ENCODE measurements at places on chromosomes 3 and 15. TPM values are rescaled to one million over a fixed set of nuclear protein-coding genes. Genes with fewer than 3 reads are reported as not detected.
A peak's percentile ranks its signal among the peaks of the same experiment; 100 is the strongest.

- H3K36me3 ChIP-seq, result no peaks in the 10 kb centered on the region
- no peaks in the 10 kb centered on the region for H3K4me1 ChIP-seq
- H3K27ac ChIP-seq, result no peak overlapping the region
- no peaks in the 10 kb centered on the region for H3K27me3 ChIP-seq
- H3K4me3 ChIP-seq, result no peak overlapping the region
These were observed 197.2 kb downstream of the KCNAB1 start for GRCh38 chr3:156317462-156318074.

The GPR62 gene
- total RNA-seq, result not detected

The IL5RA gene
- total RNA-seq, result 0.73 TPM

The SMARCC1 gene
- 107 TPM for total RNA-seq

- no peak overlapping the region for H3K27ac ChIP-seq
- H3K27me3 ChIP-seq, result no peaks in the 10 kb centered on the region
- DNase-seq, result no peak
- no peaks in the 10 kb centered on the region for H3K4me1 ChIP-seq
These were observed 169.2 kb downstream of the ROBO1 start for GRCh38 chr3:79598594-79598993.

DNA sequence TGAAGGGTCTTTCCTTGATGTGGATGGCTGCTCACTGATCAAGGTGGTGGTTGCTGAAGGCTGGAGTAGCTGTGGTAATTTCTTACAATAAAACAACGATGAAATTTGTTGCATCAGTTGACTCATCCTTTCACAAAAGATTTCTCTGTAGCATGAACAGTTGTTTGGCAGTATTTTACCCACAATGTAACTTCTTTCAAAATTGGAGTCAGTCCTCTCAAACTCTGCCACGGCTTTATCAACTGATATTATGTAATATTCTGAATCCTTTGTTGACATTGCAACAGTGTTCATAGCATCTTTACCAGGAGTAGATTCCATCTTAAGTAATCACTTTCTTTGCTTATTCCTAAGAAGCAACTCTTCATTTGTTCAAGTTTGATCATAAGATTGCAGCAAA lies 252.6 kb downstream of the UBE2E2 start:
- H3K36me3 ChIP-seq, result no peaks in the 10 kb centered on the region
- no peak overlapping the region for H3K4me3 ChIP-seq
- no peak overlapping the region for H3K27ac ChIP-seq
- H3K27me3 ChIP-seq, result no peaks in the 10 kb centered on the region
- DNase-seq, result no peak

- H3K36me3 ChIP-seq, result no peaks in the 10 kb centered on the region
- no peak overlapping the region for H3K4me3 ChIP-seq
- no peaks in the 10 kb centered on the region for H3K27me3 ChIP-seq
- DNase-seq, result no peak
- H3K4me1 ChIP-seq, result no peaks in the 10 kb centered on the region
These were observed 98.5 kb downstream of the LRRC3B start for GRCh38 chr3:26721047-26721446.

DNA sequence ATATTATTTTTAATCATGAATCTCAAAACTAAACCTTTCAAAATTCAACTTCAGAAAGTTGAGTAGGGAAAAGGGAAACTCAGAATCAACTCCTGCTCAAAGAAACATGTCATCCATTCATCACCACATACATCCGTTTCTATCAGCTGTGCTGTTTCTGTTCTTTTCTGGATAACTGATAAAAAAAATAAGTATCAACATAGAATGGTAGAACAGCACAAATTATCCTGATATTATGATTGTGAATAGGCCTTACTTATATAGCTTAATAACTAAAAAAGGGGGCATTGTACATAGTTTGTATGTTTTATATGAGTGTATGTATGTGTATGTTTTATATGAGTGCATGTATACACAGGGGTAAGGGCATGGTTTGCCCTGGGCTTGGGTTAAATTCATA lies 3.1 kb downstream of the TM4SF1 start:
- DNase-seq, result no peak
- H3K36me3 ChIP-seq, result no peaks in the 10 kb centered on the region
- H3K27ac ChIP-seq, result no peak overlapping the region
- H3K4me1 ChIP-seq, result no peaks in the 10 kb centered on the region
- no peaks in the 10 kb centered on the region for H3K27me3 ChIP-seq

The FES gene
- 2.5 TPM for total RNA-seq

DNA sequence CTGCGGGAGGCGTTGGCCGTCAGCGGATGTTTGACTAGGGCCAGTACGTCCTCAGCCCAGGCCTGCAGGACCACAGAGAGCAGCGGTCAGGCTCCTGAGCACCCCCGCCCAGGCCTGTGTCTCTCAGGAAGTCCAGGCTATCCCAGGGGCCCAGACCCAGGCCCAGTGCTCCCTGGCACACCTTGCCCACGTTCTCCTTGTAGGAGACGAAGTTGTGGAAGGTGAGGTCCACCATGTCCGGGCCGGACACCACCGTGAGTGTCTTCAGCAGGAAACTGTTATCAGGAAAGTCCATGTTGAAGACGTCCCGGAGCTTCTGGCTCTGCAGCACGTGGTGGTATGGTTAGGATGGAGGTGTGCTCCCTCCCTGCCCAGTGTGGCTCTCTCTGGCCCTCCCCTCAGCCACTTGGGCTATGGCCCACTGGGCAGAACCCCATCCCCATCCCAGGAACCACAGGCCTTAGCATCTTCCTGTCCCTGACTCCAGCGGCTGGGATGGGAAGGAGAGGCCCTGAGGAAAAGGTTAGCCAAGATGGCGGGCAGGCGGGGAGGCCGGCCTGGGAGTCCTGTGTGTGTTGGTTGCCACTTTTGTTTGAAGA lies 5.3 kb downstream of the PLCB2 start:
- DNase-seq, result no peak
- no peak overlapping the region for H3K27ac ChIP-seq
- peaks cover 22% of the 10 kb centered on the region for H3K4me1 ChIP-seq
- H3K36me3 ChIP-seq, result peaks cover 13% of the 10 kb centered on the region

GRCh38 chr15:86328658-86329057 lies 249.0 kb downstream of the AGBL1 start:
- no peak overlapping the region for H3K27ac ChIP-seq
- H3K4me3 ChIP-seq, result no peak overlapping the region
- DNase-seq, result no peak

DNA sequence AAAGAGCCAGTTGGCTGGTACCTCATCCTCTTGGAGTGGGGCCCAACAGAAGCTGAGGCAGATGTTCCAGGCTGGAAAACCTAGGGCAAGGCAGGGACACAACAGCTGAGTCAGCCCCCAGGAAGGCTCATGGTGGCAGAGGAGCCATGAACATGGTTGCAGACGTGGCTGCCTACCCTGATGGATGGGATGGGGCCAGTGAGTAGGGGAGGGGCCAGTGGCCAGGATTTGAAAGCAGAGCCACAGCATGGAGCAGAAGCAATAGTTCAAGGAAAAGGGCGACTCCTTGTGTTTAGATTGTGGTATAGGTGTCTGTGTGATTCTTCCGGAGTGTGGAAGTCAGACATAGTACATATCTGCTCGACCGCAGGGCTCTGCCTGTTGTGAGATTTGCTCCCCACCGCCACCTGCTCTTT lies 24.2 kb downstream of the PXYLP1 start:
- H3K4me3 ChIP-seq, result no peak overlapping the region
- no peak overlapping the region for H3K27ac ChIP-seq
- no peak for DNase-seq
- H3K36me3 ChIP-seq, result no peaks in the 10 kb centered on the region

The CFAP100 gene
- total RNA-seq, result not detected

GRCh38 chr3:98793971-98794370 lies 30.8 kb downstream of the ST3GAL6 start:
- DNase-seq, result no peak
- no peak overlapping the region for H3K4me3 ChIP-seq
- H3K4me1 ChIP-seq, result no peaks in the 10 kb centered on the region

The KY gene
- not detected for total RNA-seq

GRCh38 chr3:158950178-158950901 lies 148.5 kb downstream of the MFSD1 start:
- DNase-seq, result no peak
- no peak overlapping the region for H3K4me3 ChIP-seq
- no peaks in the 10 kb centered on the region for H3K4me1 ChIP-seq
- H3K36me3 ChIP-seq, result no peaks in the 10 kb centered on the region

DNA sequence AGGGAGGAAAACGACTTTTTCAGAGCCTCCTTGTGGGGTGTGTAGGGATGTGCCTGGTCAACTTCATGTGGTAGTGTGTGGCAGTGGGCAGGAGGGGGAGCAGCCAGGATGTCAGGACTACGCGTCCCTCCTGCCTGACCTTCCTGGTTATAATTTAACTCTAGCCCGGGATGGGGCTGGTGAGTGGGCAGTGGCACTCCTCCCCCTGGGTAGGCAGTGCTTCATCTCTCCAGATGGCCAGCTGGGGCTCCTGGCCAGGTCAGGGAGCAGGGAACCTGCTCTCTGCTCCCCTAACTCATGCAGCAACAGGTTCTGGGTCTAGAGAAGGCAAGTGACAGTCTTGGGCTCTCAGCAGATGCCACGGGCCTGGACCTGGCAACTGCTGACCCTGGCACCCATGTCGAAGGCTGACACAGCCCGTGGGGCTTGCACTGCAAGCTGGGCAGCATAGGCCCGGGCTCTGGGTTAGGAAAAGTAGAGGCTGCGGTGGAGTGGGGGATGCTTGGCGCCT lies 2.6 kb downstream of the ITIH4 start:
- DNase-seq, result no peak
- H3K27ac ChIP-seq, result no peak overlapping the region

The SERINC4 gene
- total RNA-seq, result 0.26 TPM

- H3K4me3 ChIP-seq, result no peak overlapping the region
- no peaks in the 10 kb centered on the region for H3K36me3 ChIP-seq
- H3K27ac ChIP-seq, result no peak overlapping the region
- no peaks in the 10 kb centered on the region for H3K4me1 ChIP-seq
- DNase-seq, result no peak
- no peaks in the 10 kb centered on the region for H3K27me3 ChIP-seq
These were observed 872.3 kb downstream of the ROBO1 start for GRCh38 chr3:78895528-78895927.

GRCh38 chr3:65500398-65501306 lies 538.1 kb downstream of the MAGI1 start:
- no peaks in the 10 kb centered on the region for H3K27me3 ChIP-seq
- H3K4me3 ChIP-seq, result no peak overlapping the region
- no peaks in the 10 kb centered on the region for H3K36me3 ChIP-seq
- no peaks in the 10 kb centered on the region for H3K4me1 ChIP-seq
- no peak overlapping the region for H3K27ac ChIP-seq

- no peak for DNase-seq
- no peak overlapping the region for H3K4me3 ChIP-seq
- no peaks in the 10 kb centered on the region for H3K4me1 ChIP-seq
- H3K27ac ChIP-seq, result no peak overlapping the region
- H3K27me3 ChIP-seq, result no peaks in the 10 kb centered on the region
These were observed 66.4 kb downstream of the EXOG start for GRCh38 chr3:38562467-38562925.

DNA sequence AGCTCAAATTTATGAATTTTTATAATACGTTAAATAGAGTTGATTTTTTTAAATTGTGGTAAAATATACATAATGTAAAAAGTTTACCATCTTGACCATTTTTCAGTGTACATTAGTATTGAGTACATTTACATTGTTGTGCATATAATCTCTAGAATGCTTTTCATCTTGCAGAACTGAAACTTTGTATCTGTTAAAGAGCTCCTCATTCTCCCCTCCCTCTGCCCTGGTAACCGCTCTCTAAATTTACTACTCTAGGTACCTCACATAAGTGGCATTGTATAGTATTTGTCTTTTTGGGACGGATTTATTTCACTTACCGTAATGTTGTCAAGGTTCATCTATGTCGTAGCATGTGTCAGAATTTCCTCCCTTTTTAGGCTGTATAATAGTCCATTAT lies 13.6 kb downstream of the TBC1D23 start:
- H3K36me3 ChIP-seq, result no peaks in the 10 kb centered on the region
- no peak overlapping the region for H3K27ac ChIP-seq
- no peaks in the 10 kb centered on the region for H3K4me1 ChIP-seq

The HYKK gene
- total RNA-seq, result 0.94 TPM

DNA sequence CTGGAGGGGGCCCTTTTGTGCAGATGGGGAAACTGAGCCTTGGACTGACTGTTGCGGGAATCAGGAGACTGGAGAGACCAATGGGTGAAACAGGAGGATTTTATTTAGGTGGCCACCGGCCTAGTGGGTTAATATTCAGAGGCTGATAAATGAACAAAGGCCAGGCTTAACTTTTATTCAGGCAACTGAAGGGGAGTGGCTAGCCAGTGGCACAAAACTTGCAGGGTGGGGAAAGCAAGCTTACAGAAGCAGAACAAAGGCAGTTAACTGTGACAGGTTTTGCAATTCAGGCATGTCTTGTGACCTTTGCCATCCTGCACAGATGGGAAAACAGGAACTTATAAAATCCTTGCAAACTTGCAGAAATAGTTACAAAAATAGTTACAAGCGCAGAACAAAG lies 24.9 kb upstream of the ACAD9 start:
- no peak overlapping the region for H3K27ac ChIP-seq
- H3K4me3 ChIP-seq, result no peak overlapping the region
- no peaks in the 10 kb centered on the region for H3K4me1 ChIP-seq
- no peak for DNase-seq
- no peaks in the 10 kb centered on the region for H3K27me3 ChIP-seq

The EPB42 gene
- not detected for total RNA-seq

The FAH gene
- 63.8 TPM for total RNA-seq

DNA sequence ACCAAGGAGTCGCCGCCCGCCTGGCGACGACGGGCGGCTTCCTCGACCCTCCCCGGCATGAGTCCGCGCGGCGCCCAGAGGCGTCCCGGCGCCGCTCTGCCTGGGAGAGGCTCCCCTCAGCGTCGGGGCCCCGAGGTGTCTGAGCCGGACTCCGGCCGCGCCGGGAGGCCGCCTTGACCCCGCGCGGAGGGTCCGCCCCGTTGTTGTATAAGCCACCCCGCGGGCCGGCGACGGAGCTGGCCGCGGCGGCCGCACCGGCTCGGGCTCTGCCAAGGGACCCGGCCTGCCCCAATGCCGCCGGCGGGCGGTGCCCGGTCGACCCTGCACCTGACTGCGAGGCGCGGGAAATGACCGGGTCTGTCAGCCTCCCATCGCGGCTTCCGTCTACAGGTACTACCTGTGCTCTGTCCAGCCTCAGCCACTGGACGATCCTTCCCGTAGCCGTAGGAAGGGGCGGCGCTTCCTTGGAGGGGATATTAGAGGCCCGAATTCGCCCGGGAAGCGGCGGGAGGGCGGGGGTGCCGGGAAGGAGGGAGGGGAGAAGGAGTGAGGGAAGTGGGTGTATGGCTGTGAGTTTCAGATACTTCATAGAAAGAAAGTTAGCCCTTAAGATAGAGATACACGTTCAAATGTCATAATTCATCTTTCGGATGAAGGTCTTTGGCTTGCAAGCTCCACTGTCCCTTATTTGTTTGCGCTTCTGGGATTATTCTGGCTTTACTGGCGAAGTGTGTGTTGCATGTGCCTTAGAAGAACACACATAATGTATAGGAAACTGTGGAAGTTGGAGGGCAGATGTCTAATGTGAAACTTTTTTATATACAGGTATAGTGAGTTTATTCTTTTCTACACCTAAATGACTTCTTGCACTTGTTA lies 620 bp downstream of the ABHD5 start:
- H3K4me1 ChIP-seq, result peaks cover 13% of the 10 kb centered on the region
- no peaks in the 10 kb centered on the region for H3K27me3 ChIP-seq
- peak overlapping the region; percentile 86 for H3K27ac ChIP-seq
- H3K4me3 ChIP-seq, result peak overlapping the region; percentile 64

The FBXW12 gene
- not detected for total RNA-seq

The NEK11 gene
- 2.8 TPM for total RNA-seq

Measured in CD8-positive, alpha-beta memory T cell (primary cell).